ENCODE measurements at places on chromosomes 12 and 14.

- DNase-seq, result no peak
Observed at GRCh38 chr12:29625359-29625953, 128.0 kb upstream of the OVCH1 start.

DNA sequence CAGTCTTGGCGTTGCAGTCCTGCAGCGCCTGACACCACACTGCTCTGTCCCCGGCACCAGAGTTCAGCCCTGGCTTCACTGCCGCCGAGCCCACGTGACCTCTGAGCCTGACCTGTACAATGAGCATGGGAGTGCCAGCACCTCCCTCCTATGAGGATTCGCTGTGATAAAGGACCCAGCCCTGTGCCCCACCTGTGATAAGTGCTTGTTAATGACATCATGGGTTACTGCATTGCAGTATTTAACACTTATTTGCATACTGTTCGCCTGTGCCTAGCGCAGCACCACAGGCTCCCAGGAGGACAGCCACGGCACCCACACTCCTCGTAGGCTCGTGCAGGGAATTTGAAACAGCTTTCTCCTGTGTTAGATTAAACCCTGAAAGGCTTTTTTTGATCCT lies 118.2 kb upstream of the GSC start:
- no peak for DNase-seq

DNA sequence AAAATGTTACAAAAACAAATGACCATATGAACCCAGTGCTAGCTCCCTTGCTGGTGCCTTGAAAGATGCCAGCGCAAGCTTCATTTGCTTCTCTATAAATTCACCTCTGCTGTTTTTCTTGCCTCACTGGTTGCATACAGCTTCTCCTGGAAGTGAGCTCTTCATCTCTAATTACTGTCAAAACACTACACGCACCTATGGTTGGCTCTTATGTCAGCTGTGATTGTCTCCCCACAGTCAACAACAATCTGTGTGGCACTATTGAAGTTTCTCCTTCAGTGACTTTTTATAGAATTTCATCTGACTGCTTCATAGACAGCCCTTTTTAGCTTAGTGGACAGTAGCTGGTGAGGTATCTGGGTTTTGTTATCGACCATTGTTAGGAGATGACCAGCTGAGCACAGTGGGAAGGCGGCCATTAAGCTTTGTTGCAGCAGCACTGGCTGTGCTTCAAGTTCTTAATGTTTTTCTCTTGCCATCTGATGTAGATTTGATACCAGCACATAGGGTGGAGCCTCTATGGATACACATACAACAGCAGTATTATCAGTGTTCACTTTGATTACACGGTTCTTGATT lies 131.8 kb downstream of the KITLG start:
- DNase-seq, result no peak

DNA sequence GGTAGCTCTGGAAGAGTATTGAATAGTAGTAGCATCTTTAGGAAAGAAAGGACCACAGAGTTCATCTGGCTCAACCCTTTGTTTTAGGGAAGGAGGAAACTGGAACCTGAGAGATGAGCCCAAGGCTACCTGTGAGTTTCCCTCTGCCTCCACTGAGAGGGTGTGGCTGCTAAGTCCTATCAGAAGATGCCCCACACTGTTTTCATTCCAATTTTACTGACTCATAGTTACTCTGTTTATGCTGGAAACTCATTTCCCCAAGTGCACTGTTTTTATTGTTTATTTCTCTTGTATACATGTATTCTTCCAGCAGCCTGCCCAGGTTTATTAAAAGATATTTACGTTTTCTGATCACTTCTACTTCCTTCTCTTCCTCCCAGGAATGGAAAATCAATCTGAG lies 127.4 kb upstream of the ARHGAP5 start:
- DNase-seq, result no peak

GRCh38 chr12:2479851-2480535 lies 314.8 kb upstream of the FKBP4 start:
- DNase-seq, result no peak

GRCh38 chr12:88509851-88510250 lies 70.4 kb downstream of the KITLG start:
- DNase-seq, result no peak

- no peak for DNase-seq
Observed at GRCh38 chr14:73710737-73711136, 3.4 kb downstream of the PNMA1 start.

- no peak for DNase-seq
Observed at GRCh38 chr12:48069241-48069640, 36.6 kb downstream of the SENP1 start.
